ENCODE measurements at places on chromosomes 2 and 18.

GRCh38 chr2:56364902-56365301 is 181.1 kb downstream of the CCDC85A start:
- DNase-seq, result no peak

GRCh38 chr18:69787825-69788547 is 159.7 kb downstream of the CD226 start:
- no peak for DNase-seq

- DNase-seq, result no peak
Measured at GRCh38 chr2:118732432-118732831, 115.0 kb downstream of the EN1 start.

DNA sequence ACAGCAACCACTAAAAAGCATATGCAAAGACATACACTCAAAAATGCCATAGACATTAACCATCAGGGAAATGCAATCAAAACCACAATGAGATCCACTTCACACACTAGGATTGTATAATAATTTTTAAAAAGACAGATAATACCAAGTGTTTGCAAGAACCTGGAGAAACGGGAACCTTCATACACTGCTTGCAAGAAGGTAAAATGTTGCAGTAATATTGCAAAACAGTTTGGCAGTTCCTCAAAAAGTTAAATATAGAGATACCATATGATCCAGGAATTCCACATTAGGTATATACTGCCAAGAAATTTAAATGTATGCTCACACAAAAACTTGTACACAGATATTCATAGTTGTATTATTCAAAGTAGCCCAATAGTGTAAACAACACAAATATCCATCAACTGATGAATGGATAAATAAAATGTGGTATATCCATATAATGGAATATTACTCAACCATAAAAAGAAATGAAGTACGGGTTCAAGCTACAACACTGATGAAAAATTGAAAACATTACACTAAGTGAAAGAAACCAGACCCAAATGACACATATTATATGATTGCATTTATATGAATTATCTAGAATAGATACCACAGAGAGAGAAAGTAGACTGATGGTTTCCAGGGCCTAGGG is 14.7 kb upstream of the CHMP3 start:
- DNase-seq, result no peak

DNA sequence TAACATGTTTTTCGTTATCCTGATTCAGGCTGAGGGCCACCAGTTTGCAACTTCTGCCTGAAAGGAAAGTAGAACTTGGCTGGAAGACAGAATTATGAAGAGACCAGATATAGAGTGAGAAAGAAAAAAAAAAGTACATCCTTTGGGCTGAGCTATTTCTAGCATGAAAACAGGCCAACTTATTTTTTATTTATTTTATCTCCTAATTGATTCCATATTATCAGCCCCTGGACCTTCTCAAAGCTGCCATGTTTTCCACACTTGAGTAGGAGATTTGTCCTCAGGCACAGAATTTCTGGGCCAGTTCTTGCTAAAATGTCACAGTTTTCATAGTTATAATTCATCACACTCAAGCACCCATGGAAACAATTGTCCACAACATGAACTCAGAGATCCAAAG is 586.8 kb upstream of the CNTNAP5 start:
- DNase-seq, result no peak

DNA sequence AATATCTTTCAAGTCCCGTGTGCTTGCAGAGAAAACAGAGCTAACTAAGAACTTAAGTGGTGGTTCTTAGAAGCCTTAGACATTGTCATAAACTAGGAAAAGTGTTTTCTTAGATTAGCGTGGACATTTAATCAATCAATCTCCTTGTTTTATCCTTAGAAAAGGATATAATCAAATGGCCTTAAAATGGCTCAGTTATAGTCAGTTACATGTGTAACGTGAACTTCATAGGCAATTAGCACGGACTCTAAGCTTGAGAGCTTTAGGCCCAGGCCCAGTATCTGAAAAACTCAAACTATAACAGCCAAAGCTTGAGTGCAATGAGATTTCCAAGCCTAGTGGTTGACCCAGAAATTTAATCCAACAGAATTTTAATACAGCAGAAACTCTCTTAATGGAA is 43.5 kb upstream of the SP3 start:
- DNase-seq, result no peak

GRCh38 chr2:33411765-33412164 is 64.7 kb upstream of the RASGRP3 start:
- DNase-seq, result no peak
